ENCODE measurements at places on chromosomes 6 and 20. TPM values are rescaled to one million over a fixed set of nuclear protein-coding genes. Genes with fewer than 3 reads are reported as not detected.

DNA sequence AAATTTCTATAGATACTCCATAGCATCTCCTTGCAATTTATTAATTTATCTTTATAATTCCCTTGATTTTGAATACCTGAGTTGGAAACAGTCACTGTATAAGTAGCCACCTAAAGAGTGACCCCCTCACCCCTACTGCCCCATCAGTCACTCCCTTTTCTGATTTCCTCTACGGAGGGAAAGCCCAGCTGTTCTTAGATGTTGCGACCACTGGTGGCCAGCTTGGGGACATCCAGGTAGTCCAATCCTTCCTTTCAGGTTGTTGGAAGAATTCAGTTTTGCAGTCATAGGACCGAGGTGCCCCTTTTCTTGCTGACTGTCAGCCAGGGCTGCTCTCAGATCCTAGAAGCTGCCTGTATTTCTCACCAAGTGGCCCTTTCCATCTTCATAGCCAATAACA, 87.8 kb downstream of the BMP6 start:
- DNase-seq = no peak

DNA sequence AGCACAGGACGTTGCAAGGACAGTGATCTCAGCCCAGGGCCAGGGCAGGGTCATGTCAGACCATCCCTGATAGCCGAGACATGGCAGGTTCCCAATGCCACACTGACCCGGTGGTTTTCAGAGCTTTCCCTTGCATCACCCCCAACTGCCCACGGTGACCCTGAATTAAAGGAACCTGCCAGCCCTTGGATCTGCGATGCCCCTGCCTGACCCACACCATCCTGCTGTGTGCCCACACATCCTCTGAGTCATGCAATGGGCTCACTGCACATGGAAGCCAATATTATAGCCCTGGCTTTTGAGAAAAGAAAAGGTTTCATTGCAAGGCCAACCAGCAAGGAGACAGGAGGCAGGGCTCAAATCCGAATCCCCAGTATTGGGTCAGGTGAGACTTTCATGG, 132.6 kb upstream of the CST7 start:
- DNase-seq = no peak

- no peak for DNase-seq
These were observed 672.8 kb downstream of the KIF16B start for GRCh38 chr20:15900443-15900842.

- peak; percentile 93 for DNase-seq
These were observed 5.6 kb downstream of the TAGAP start for GRCh38 chr6:159038914-159039884.

ZHX3 gene
- 4.0 TPM for total RNA-seq

EDN1 gene
- total RNA-seq = under 0.01 TPM

SLC4A11 gene
- 0.27 TPM for total RNA-seq

CENPB gene
- total RNA-seq = 65.2 TPM

MYMX gene
- total RNA-seq = 0.27 TPM

STX11 gene
- 32.3 TPM for total RNA-seq

CALHM5 gene
- under 0.01 TPM for total RNA-seq
